ENCODE measurements at places on chromosomes 13 and 19. TPM values are rescaled to one million over a fixed set of nuclear protein-coding genes. Genes with fewer than 3 reads are reported as not detected.

ZNF331 gene
- total RNA-seq, result 5.1 TPM

DNA sequence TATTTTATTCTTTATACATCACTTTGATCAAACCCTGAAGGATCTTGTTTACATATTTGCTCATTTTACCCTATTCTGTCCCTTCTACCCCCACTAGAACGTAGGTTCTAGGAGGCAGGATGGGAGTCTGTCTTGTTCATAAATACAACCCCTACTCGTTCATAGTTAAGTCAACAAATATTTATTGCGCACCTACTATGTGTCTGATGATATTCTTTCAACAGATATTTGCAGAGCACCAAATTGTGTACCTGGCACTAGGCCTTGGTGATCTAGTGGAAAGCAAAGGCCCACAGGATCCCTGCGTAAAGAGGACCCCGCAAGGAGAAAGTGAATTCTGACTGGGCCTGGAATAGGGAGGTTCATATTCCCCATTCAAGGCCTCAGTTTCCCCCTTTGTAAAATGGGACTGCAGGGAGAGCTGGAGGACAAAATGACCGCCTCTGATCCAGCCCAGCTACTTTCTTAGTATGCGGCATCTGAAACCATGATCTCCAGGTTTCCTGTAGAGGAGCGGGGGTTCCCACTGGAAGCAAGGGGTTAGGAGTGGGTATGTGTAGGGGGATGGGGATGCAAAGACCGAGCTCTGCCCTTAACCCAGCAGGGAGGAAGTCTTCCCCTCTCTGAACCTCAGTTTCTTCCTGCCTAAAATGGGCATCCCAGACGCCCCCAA lies 534 bp upstream of the GEMIN7 start:
- no peak for DNase-seq
- peak overlapping the region; percentile 6 for H3K27ac ChIP-seq
- no peaks in the 10 kb centered on the region for H3K36me3 ChIP-seq
- H3K4me3 ChIP-seq, result peak overlapping the region; percentile 81
- peaks cover 14% of the 10 kb centered on the region for H3K4me1 ChIP-seq

- no peaks in the 10 kb centered on the region for H3K4me1 ChIP-seq
- no peak for DNase-seq
- H3K4me3 ChIP-seq, result no peak overlapping the region
- no peak overlapping the region for H3K27ac ChIP-seq
- no peaks in the 10 kb centered on the region for H3K27me3 ChIP-seq
Measured at GRCh38 chr13:33032037-33032625, 15.9 kb downstream of the KL start.

RASL11A gene
- total RNA-seq, result 2.2 TPM

GRCh38 chr13:99969919-99970650 lies 1.5 kb downstream of the ZIC5 start:
- H3K27me3 ChIP-seq, result peaks cover 74% of the 10 kb centered on the region
- peak overlapping the region; percentile 47 for H3K4me3 ChIP-seq
- H3K36me3 ChIP-seq, result no peaks in the 10 kb centered on the region
- no peak for DNase-seq
- peak overlapping the region; percentile 52 for H3K27ac ChIP-seq

DNA sequence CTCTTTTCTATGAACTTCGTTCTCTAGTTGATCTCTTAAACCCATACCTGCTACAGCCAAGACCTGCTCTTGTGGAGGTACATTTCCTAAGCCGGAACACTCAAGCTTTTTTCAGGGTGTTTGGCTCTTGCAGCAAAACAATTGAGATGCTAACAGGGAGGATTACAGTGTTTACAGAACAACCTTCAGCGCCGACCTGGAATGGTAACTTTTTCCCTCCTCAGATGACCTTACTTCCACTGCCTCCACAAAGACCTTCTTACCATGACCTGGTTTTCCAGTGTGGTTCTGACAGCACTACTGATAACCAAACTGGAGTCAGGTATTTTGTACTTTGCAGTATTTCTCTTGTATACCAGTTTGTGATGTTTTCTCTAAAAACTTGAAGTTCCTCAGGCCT lies 506 bp downstream of the KCNRG start:
- no peak for DNase-seq
- H3K27me3 ChIP-seq, result no peaks in the 10 kb centered on the region
- no peak overlapping the region for H3K4me3 ChIP-seq
- H3K4me1 ChIP-seq, result no peaks in the 10 kb centered on the region

CGB8 gene
- total RNA-seq, result 15.8 TPM

NOTCH3 gene
- 162 TPM for total RNA-seq

GRCh38 chr19:6887316-6887715 lies at the start of gene ADGRE1:
Gene ADGRE1 (plus strand): TSS chr19:6887579. CDS start chr19:6887609, 30 bp downstream.
- no peaks in the 10 kb centered on the region for H3K36me3 ChIP-seq
- H3K4me1 ChIP-seq, result no peaks in the 10 kb centered on the region
- H3K27ac ChIP-seq, result no peak within 1 kb of the TSS
- no peak for DNase-seq
- no peaks in the 10 kb centered on the region for H3K27me3 ChIP-seq

C19orf67 gene
- not detected for total RNA-seq

DNA sequence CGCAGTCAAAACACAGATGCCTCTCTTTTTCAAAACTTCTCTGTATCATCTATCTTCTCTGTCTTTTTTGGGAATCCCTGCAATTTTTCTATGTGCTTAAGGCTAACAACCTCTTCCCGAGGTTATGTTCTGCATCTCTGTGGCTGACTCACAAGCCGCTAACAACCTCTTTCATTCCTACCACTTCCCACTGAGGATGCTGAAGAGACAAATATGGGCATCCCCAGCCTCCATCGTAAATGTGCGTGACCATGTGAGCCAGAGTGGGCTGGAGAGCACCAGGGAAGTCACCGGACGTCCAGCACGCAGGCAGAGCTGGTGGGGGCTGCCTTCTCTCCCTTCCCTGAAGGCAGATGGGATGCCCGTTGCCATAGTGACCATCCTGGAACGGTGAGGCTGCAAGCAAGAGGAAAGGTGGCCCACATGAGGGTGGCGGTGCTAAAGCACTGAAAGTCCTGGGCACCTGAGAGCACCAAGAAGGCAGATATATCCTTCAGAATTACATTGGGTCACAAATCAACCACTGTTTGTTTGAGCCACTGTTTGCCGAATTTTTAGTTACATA lies 122.8 kb downstream of the SHISA2 start:
- H3K4me3 ChIP-seq, result no peak overlapping the region
- H3K27ac ChIP-seq, result no peak overlapping the region
- DNase-seq, result peak; percentile 54
- no peaks in the 10 kb centered on the region for H3K27me3 ChIP-seq
- H3K4me1 ChIP-seq, result peaks cover 9% of the 10 kb centered on the region
- no peaks in the 10 kb centered on the region for H3K36me3 ChIP-seq

DNA sequence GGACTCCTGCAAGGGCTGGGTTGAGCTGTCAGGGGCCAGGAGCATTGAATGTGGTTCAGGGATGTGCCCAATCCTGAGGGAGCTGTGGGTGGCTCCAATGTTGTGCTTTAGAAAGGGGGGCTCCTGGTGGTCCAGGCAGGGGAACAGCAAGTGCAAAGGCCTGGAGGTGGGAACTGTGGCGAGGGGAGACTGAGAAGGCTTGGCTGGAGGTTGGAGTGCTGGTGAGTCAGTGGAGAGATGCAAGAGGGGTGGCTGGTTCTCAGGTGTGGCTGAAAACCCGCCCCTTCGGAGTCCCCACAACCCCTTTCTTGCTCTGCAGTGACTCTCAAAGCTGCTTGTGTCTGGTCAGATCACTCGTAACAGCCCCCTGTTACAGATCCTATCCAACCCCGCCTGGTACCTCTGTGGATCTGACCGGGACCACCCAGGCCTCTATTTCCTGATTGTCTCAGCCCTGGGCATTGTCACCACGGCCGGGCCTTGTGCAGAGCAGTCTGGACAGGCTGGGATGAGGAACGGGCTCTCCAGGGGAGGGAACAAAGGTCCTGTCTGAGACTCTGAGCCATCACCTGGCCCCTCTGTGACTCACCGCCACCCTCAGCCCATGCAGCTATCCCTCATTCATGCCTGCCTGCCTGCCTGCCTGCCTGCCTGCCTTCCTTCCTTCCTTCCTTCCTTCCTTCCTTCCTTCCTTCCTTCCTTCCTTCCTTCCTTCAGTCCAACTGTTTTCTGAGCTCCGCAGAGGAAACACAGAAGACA lies 1.4 kb upstream of the KCNN1 start:
- no peak for DNase-seq
- no peak overlapping the region for H3K27ac ChIP-seq
- peaks cover 25% of the 10 kb centered on the region for H3K27me3 ChIP-seq
- H3K4me1 ChIP-seq, result no peaks in the 10 kb centered on the region

GRCh38 chr19:780935-781334 lies 16.3 kb upstream of the PTBP1 start:
- no peak overlapping the region for H3K4me3 ChIP-seq
- DNase-seq, result no peak
- H3K36me3 ChIP-seq, result no peaks in the 10 kb centered on the region
- H3K27me3 ChIP-seq, result no peaks in the 10 kb centered on the region
- H3K4me1 ChIP-seq, result peaks cover 14% of the 10 kb centered on the region
- no peak overlapping the region for H3K27ac ChIP-seq

DNA sequence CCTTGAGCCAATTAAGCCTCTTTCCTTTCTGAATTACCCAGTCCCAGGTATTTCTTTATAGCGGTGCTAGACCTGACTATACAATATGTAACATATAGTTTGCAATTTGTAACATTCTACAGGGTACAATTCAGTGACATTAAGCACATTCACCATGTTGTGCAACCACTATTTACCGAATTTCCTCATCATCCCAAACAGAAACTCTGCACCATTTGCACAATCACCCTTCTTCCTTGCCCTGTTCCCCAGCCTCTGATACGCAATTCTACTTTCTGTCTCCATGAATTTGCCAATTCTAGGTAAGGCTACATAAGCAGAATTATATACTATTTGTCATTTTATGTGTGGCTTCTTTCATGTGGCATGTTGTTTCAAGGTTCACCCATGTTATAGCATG lies 13.7 kb upstream of the SIGLEC10 start:
- no peaks in the 10 kb centered on the region for H3K36me3 ChIP-seq
- H3K4me1 ChIP-seq, result no peaks in the 10 kb centered on the region
- H3K27ac ChIP-seq, result no peak overlapping the region

GRCh38 chr19:49333418-49333805 lies 1.8 kb upstream of the CD37 start:
- H3K4me3 ChIP-seq, result no peak overlapping the region
- no peak overlapping the region for H3K27ac ChIP-seq
- H3K36me3 ChIP-seq, result no peaks in the 10 kb centered on the region
- H3K4me1 ChIP-seq, result no peaks in the 10 kb centered on the region
- H3K27me3 ChIP-seq, result no peaks in the 10 kb centered on the region

GRCh38 chr19:48365602-48366001 lies 1.4 kb downstream of the SYNGR4 start:
- H3K27ac ChIP-seq, result no peak overlapping the region
- no peaks in the 10 kb centered on the region for H3K27me3 ChIP-seq
- no peak overlapping the region for H3K4me3 ChIP-seq

DNA sequence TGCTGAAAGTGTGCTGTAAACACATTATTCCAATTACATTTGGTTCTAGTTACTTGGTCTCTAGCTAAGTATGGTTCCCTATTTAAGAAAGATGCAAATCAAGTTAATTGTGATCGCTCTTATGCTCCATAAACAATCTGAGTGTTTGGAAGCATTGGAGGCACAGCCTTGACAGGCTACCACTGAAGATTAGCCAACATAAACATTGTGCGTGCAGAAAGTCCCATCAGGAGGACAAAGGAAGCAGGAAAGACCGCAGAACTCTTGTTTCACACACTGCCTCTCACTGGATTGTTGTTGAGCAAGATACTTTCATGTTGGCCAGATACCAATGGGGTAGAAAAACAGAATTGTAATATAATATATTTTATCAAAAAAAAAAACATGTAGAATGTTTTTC lies 814.4 kb downstream of the EFNB2 start:
- no peak overlapping the region for H3K4me3 ChIP-seq
- no peaks in the 10 kb centered on the region for H3K27me3 ChIP-seq
- DNase-seq, result peak; percentile 42
- no peak overlapping the region for H3K27ac ChIP-seq

ERICH6B gene
- total RNA-seq, result not detected

DNA sequence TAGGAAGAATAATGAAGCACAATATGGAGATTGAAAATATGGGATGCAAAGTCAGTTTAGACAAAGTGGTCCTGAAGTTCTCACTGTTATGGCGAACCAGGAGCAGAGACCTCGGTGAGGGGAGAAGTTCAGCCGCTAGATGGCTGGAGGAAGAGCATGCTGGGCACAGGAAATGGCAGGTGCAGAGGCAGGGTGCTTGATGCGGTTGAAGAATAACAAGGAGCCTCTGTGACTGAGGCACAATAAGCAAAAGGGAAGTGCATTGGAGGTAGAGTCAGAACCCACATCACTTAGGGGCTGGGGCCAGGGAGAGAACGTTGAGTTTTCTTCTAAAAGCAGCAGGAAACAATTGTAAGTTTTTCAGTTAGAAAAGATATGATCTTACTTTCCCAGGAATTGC lies 1725.2 kb downstream of the EFNB2 start:
- H3K4me1 ChIP-seq, result no peaks in the 10 kb centered on the region
- no peak for DNase-seq
- no peaks in the 10 kb centered on the region for H3K27me3 ChIP-seq
- H3K4me3 ChIP-seq, result no peak overlapping the region
- H3K27ac ChIP-seq, result no peak overlapping the region

GRCh38 chr13:39913928-39914327 lies 258.5 kb downstream of the COG6 start:
- DNase-seq, result no peak
- no peaks in the 10 kb centered on the region for H3K27me3 ChIP-seq
- no peaks in the 10 kb centered on the region for H3K4me1 ChIP-seq
- H3K27ac ChIP-seq, result no peak overlapping the region
- H3K4me3 ChIP-seq, result no peak overlapping the region

- peak; percentile 13 for DNase-seq
- H3K4me3 ChIP-seq, result no peak overlapping the region
- H3K4me1 ChIP-seq, result no peaks in the 10 kb centered on the region
- no peak overlapping the region for H3K27ac ChIP-seq
- H3K36me3 ChIP-seq, result no peaks in the 10 kb centered on the region
- no peaks in the 10 kb centered on the region for H3K27me3 ChIP-seq
Measured at GRCh38 chr13:83168590-83168989, 713.7 kb downstream of the SLITRK1 start.

DNA sequence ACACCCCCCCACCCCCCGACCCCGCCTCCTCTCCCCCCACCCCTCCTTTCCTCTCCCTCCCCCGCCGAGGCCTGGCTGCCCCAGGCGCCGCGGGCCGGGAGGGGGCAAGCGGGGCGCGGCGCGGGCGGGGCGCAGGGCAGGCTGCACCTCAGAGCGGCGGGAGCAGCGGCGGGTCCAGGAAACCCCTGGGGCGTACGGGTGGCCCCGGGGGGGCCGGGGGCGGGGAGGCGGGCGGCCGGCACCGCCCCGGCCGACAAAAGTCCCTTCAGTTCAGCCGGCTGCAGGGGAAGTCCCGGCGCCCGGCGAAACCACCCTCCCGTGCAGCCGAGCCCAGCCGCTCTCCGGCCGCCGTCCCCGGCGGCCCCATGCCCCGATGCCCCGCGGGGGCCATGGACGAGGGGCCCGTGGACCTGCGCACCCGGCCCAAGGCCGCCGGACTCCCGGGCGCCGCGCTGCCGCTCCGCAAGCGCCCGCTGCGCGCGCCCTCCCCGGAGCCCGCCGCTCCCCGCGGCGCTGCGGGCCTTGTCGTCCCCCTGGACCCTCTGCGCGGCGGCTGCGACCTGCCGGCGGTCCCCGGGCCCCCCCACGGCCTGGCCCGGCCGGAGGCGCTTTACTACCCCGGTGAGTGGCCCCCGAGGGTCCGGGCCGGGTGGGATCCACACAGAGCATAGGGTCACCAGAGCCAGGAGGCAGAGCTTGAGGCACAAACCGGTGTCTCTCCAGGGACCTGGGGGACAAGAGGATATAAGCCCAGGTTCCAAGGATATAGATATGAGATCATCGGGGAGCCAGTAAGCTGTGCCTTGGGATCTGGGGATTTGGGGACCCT lies at the start of gene BCL3:
TSS of gene BCL3 (plus strand) at position 283 of the 829 bp plus-strand sequence. CDS start at position 366, 83 bp downstream.
- peaks cover 34% of the 10 kb centered on the region for H3K4me1 ChIP-seq
- H3K4me3 ChIP-seq, result peak within 1 kb of the TSS; percentile 67
- no peaks in the 10 kb centered on the region for H3K36me3 ChIP-seq
- DNase-seq, result no peak
